Stimulated activated CD8-positive, alpha-beta memory T cell treated with anti-CD3 and anti-CD28 coated beads, Interleukin-2, amount 100 ng/mL, for 48 hours (primary cell): ENCODE measurements at places on chromosomes 16 and 17.
A peak's percentile ranks its signal among the peaks of the same experiment; 100 is the strongest.

DNA sequence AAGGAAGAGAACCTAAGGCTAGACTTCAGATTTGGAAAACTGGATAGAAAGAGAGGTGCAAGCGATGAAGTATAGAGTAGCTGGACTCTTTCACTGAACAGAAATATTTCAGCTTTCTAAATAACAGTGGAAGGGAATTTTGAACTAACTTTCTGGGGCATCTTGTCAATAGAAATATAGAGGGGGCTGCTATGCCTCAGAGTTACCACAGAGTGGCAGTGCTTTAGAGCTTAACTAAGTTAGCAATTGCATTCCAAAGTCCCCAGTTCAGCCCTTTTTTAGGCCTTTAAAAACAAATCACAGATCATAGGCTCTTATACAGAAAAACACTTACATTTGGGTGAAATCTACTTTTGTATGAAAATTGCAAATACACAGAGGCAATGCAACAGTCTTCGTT lies 154.2 kb upstream of the CDH8 start:
- no peak for DNase-seq

GRCh38 chr17:65684631-65685030 lies 123.2 kb upstream of the AXIN2 start:
- no peak for DNase-seq

DNA sequence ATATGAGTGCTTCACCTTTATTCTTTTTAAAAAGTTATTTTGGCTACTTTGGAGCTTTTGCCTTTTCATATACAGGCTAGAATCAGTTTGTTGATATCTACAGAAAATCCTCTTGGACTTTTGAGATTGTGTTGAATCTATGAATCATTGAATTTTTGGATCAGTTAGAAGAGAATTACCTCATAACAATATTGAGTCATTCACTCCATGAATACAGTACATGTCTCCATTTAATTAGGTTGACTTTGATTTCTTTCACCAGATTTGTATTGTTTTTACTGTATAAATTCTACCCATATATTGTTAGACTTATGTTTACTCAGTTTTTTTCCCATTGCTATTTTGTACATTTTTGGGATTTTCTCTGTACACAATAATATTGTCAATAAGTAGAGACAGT lies 54.4 kb downstream of the TAOK1 start:
- no peak for DNase-seq

DNA sequence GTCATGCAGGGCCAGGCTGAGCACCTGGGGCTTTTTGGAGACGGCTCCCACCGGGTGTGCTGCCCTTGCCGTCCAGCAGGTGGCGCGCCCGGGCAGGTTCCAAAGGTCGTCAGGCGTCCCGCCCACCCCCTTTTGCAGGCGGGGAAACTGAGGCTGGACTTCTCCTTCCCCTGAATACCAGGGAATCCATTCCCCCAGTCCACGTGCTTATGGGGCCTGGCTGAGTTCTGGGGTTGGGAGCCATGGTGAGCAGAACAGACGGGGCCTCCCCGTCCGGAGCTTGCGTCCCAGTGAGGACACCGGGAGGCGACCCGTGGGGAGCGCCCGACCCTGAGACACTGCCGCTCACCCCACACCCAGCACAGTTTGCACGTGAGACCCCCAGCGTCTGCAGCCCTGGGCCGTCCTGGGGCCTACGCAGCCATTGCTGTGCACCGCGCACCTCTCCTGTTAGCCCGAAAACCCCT lies 51.8 kb upstream of the JPH3 start:
- DNase-seq, result peak; percentile 40

DNA sequence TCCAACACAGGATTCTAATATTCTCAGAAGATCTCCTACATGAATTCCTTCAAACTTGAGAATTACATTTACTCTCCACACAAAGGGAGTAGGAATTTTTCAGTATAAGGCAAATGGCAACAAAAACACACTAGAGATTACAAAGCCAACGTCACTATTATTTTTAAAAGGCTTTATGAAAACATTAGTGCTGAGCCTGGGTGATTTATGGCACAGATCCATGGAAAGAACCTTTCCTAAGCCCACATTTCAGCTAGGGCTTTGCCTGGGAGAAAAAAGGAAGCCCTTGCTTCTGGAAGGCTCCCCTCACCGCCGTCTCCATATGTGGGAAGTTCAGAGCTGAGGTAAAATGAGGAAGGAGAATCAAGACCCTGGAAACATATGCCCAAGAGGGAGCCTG lies 499.4 kb upstream of the HSBP1 start:
- DNase-seq, result no peak

DNA sequence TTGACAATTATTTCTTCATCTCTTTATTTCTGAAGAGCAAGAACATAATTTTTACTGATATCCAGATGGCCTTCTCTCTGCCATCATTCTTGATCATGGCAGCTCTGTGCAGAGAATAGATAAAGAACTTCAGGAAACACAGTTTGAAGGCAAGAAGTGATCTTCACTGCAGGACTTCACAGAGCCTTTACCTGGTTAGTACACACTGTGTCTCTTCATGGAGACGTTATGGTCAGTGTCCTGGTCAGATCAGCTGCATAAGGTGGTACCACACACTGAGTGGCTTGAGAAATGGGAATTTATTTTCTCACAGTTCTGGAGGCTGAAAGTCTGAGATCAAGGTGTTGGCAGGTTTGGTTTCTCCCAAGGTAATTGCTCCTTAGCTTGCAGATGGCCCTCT lies 129.5 kb downstream of the UTP18 start:
- no peak for DNase-seq

GRCh38 chr17:78653382-78653781 lies 76.2 kb upstream of the DNAH17 start:
- DNase-seq, result no peak

DNA sequence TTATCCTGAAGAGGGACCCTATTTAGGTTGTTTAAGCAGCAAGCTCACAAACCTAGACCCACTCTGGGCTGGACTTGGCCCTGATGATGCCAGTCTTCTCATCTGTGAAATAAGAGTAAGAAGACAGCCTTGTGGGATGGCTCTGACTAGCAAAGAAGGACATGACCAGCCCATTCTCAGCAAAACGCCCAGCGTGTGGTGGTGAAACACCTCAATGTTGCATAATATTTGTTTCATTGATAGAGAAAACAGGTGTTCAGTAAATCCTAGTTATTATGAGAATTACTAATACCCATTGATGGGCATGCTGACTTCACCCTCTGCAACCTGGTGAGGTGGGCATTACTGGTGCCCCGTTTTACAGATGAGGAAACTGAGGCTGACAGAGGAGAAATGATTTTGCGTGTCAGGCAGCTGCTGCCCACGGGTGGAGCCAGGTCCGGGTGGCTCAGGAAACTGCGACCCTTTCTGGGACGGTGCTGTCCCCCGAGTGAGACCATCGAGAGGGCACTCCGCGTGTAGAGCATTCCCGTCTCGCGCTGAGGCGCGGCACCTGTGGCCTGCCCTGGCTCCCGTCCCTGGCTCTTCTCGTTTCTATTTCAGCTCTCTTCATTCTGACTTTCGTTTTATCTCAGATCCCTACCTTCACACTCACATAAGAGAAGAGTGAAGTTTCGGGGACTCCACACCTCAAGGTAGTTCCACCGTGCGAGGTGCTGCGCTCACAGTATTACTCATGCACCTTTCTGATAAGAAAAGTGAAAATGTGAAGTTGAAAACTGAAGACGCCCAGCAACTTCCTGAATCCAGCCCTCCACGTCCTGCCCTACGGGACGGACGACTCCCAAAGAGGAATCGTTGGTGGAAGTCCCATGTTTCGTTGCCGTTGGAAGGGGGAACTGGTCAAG lies 48.5 kb downstream of the IRF8 start:
- no peak for DNase-seq

DNA sequence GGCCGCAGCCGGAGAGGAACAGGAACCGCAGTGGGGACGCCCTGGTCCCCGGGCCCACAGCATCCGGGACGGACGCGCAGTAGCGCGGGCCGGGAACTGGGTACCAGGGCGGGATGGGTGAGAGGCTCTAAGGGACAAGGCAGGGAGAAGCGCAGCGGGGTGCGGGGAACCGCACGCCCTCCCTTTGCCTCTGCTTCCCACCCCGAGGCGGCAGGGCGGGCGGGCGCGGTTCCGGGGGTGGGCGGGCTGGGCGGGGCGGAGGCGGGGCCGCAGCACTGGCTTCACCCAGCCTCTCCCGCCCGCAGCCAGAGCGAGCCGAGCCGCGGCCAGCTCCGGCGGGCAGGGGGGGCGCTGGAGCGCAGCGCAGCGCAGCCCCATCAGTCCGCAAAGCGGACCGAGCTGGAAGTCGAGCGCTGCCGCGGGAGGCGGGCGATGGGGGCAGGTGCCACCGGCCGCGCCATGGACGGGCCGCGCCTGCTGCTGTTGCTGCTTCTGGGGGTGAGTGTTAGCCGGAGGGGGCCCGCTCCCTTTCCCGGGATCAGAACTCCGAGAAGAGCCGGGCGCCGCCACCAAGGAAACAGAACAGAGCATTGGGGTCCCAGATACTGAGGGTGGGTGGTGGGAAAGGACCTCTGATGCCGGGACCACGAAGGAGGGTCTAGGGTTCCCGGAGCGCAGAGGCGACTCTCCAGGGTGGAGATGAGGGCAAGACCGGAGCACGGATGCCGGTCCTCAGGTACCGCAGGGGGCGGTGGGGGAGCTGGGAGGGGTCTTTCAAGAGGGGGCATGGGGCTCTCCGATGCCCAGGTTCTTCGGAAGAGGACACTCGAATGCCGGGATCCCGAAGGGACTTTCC lies at the start of gene NGFR:
Gene NGFR, plus strand, starts transcription at position 308 of the 856 bp plus-strand sequence. Its CDS starts 125 bp downstream, at position 433.
- peak; percentile 37 for DNase-seq

DNA sequence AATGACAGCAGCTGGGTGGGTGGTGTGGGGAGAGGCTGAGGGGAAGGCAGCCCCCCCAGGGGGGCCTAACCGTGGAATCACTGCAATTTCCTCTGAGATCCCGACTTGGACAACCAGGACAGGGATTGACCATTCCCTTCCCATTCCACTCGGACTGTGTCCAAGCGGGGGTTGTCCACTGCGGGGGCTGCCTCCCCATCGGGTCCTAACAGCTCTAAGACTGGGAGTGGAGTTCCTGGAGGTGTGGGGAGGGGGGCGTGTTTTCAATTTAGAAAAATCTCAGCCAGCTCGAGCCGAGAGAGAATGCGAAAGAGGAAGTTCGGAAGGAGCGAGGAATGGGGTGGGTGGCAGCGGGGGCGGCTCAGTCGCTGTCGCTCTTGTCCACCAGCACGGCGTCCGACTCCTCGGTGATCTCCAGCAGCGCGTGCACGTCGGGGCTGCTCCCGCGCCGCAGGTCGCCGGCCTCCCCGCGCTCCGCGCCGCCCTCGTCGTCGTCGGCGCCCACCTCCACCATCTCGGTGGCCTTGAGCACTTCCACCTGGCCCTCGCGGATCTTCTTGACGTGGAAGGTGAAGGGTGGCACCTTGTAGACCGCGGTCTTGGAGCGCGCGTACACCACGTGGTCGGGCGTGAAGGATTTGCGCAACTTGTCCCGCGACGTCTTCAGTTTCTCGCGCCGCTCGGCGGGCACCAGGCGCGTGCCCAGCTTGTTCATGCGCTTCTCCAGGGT lies 16.2 kb upstream of the STAT3 start:
- no peak for DNase-seq

GRCh38 chr17:42253578-42253977 lies 22.6 kb downstream of the STAT5B start:
- DNase-seq, result no peak

- no peak for DNase-seq
Observed at GRCh38 chr17:14986127-14986526, 279.0 kb downstream of the PMP22 start.

DNA sequence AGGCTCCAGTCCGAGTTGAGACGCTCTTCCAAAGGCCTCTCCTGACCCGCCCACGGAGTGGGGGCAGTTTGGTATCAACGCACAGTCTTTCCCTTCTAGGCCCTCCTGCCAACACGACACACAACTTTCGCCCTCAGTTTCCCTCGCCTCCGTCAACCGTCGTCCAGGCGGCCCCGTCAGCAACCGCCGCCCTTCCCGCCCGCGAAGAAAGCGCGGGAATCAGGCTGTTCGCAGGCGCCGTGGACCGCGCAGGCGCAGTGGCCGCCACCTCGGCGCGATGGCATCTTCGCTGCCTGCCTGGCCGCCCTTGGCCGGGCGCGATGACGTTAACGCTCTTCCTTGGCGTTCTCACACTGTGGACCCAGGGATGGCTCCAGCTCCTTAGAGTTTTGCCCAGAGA lies at the start of gene SPATA22:
Gene SPATA22, minus strand, starts transcription at position 221 of the 400 bp plus-strand sequence. CDS start 2,494 bp downstream, outside the sequence.
- DNase-seq, result no peak

GRCh38 chr17:67980456-67980855 lies 15.8 kb downstream of the C17orf58 start:
- DNase-seq, result no peak

DNA sequence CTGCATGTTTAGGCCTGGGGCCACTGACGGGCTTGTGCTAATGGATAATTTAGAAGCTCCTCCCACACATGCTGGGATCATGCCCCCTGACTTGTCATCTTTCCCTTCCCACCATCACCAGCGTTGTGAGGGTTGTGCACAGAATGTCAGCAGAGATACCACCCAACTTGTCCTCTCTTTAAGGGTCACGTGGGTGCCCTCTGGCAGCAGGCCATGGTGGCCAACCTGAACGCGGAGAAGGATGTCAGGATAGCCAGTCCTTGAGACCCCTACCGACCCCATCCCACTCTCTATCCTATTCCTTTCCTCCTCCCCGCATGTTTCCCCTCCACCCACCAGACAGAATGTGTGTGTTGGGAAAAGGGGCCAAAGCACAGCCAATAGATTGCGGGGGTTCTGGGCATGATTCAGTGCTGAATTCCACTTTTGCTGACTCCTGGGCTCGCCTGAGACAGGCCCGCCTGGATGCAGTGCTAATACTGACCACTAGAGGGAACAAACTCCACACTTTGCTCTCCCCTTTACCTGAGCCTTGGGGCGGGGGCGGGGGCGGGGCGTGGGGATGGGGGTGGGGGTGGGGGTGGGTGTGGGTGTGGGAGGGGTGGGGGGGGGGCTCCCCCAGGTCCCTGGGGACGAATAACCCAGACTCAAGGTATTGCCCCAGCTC lies at the start of gene GH2:
Gene GH2, minus strand, starts transcription at position 10 of the 667 bp plus-strand sequence. CDS start 143 bp downstream, outside the sequence.
- DNase-seq, result peak; percentile 41

- no peak for DNase-seq
Observed at GRCh38 chr17:46950997-46951621, 27.9 kb downstream of the RPRML start.

GRCh38 chr17:9290226-9290613 lies 268.9 kb downstream of the NTN1 start:
- DNase-seq, result no peak

DNA sequence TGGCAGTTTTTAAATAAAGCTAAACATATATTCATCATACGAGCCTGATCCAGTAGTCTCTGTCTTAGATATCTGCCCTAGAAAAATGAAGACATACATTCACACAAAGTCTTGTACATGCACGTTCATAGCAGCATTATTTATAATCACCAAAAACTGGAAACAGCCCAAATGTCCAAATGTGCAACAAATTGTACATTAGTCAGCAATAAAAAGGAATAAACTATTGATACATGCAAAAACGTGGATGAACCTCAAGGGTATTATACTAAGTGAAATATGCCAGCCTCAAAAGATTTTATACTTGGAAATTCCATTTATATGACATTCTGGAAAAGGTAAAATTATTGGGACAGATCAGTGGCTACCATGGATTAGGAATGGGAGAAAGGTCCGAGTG lies 22.8 kb downstream of the AATF start:
- DNase-seq, result no peak

- DNase-seq, result peak; percentile 92
Observed at GRCh38 chr17:18158022-18158600, 25.5 kb upstream of the ALKBH5 start.
